ENCODE measurements at places on chromosomes 1 and 21. TPM values are rescaled to one million over a fixed set of nuclear protein-coding genes. Genes with fewer than 3 reads are reported as not detected.

KRTAP10-2 gene
- total RNA-seq = not detected

- no peak for DNase-seq
These were observed 644.2 kb upstream of the PLXNA2 start for GRCh38 chr1:208888376-208888775.

GRCh38 chr1:64440183-64440826 is 29.6 kb upstream of the CACHD1 start:
- DNase-seq = no peak

GRCh38 chr1:82387012-82387366 is 586.3 kb downstream of the ADGRL2 start:
- DNase-seq = no peak

DNA sequence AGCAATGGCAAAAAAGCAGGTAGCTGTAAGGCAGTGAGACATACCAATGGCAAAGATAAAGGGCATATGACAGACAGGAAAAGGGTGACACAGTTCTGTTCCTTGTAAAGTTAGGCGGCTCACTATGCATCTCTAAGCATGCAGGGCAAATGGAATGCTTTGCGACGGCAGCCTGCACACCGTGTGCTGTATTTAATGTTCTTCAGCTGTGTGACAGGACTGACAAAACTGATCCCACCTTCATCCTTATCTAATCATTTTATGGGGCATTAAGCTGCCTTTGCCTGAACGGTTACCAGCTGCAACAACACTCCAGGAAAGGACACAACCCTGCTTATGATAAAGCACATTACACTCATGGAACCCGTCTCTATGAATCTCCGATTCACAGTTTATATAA is 80.5 kb upstream of the VAV3 start:
- no peak for DNase-seq

DNA sequence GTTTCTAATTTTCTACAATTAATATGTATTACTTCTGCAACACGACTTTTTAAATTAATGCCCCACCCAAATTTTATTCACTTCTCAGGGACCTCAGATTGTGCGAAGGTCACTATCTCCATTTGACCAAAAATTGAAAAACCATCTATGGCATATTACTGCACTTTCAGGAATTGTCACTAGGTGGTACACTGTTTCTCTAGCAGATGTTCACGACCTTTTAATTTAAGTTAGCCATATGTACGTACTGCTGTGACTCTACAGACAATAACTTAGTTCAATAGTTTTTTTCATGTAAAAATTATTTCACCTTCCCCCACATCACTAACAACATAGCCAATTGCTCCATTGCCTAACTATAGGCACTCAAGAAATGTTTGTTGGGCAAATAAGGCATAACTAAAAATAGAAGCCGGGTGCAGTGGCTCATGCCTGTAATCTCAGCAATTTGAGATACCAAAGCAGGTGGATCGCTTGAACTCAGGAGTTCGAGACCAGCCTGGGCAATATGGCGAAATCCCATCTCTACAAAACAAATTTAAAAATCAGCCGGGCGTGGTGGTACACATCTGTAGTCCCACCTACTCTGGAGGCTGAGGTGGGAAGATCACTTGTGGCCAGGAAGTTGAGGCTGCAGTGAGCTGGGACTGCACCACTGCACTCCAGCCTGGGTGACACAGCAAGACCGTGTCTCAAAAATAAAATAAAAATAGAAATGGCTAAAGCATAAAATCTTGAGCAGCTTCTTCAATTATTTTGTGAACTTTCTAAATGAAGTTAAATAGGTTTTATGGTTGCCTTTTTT is 75.7 kb upstream of the PKN2 start:
- DNase-seq = peak; percentile 56

GRCh38 chr1:36516372-36517010 is 33.8 kb upstream of the CSF3R start:
- peak; percentile 73 for DNase-seq

OR2T29 gene
- not detected for total RNA-seq

CYP4Z1 gene
- total RNA-seq = not detected
